Hematopoietic multipotent progenitor cell treated with erythropoietin and hydrocortisone succinate and interleukin-3 and kit ligand, for 17 days (in vitro differentiated cells): ENCODE measurements at places on chromosomes 2 and 18.

DNA sequence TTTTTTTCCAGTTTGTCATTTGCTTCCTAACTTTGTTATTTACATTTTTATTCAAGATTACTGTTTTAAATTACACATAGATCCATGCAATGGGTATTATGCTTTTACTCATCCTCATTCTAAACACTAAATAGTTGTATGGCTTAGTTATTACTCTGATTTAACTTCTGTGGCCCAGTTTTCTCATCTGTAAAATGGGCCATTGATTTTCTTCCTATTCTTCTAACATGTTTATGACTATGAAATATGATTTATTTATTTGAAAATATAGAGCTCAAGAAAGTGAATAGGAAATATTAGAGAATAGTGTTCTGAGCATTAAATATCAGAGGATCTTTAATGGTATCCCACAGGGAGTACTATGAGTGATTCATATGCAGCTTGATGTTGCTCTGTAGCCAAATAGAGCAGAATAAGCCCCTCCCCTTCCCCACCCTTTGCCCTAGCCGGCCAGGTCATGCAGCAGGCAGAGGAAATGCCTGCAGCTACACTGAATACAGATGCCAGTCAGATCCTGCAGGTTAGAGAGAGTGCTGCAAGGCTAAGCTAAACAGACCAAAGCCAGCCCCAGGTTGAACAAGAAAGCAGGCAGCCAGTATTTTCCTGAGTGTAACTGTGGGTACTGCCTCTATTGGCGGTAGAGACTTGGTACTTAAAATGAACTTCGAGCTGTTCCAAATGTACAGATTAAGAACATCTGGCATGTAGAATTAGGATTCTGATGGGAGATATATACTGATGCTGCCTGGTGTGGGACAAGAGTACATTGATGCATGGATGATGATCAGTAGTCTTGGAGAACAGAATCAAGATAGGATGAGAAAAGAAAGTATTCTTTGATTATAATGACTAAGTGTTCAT, 11.7 kb upstream of the ACYP2 start:
- peak; percentile 44 for DNase-seq

DNA sequence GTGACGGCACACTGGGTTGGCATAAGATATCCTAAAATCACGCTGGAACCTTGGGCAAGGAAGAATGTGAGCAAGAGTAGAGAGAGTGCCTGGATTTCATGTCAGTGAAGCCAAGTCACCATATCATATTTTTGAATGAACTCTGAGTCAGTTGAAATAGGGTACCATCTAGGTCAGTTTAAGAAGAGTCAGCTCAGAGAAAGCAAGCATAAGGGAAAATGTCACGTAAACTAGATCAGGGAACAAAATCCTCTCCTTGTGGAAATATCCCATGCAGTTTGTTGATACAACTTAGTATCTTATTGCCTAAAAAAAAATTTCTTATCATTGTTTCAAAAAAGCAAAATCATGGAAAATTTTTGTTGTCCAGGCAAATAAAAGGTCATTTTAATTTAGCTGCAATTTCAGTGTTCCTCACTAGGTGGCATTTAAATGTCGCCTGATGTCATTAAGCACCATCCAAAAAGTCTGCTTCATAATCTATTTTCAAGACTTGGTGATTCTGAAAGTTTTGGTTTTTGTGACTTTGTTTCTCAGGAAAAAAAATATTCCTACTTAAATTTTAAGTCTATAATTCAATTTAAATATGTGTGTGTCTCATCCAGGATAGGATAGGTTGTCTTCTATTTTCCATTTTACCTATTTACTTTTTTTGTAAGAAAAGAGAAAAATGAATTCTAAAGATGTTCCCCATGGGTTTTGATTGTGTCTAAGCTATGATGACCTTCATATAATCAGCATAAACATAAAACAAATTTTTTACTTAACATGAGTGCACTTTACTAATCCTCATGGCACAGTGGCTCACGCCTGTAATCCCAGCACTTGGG, 19.6 kb downstream of the RSAD2 start:
- DNase-seq: peak; percentile 81

DNA sequence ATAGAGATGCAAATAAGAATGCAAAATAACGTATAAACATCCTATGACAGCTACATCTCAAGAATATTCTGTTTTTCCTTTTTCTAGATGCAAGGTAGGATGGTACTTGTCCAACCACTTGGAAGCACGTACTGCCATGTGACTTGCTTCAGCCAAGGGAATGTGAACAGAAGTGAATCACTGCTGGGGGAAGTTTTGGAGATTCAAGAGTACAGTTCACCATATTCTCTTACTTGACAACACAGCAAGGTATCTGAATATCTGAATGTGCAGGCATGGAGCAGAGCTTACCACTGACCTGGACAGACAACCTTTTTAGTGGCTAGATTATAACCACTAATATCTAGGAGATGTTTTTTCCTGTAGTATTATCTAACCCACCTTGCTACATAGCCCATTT, 53.0 kb downstream of the TRIP12 start:
- no peak for DNase-seq

- no peak for DNase-seq
These were observed 56.8 kb upstream of the MSH2 start for GRCh38 chr2:47346107-47346506.

DNA sequence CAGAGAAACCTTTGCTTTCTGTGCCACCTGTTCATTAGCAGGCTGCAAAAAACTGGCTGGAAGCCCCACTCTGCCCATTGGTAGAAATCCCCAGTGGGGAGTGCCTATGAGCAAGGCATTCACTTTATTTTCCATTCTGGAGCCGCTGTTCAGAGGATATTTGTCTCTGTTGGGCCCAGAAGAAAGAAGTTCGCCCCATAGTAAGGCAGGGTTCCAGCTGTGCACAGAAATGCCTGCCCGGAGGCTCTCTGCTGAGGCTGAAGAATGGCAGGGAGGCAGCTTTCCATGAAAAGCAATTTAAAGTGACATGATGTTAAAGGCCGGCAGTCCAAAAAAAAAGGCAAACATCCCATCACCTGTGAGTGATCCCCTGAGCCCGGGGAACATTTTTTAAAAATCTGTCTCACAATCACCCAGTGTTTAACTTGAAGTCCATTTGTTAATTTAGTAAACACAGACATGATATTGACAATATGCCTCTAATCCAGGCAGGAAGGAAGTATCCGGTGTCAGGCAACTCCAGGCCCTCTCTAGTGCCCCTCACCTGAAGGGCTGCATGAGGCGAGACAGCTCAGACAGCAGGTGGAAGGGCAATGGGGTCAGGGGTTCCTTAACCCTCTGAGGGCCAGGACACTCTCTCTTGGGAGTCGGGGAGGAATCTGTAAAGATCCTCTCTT, 265.1 kb upstream of the SIX2 start:
- no peak for DNase-seq
